BJ (cell line): ENCODE measurements at places on chromosomes 16 and 17.

DNA sequence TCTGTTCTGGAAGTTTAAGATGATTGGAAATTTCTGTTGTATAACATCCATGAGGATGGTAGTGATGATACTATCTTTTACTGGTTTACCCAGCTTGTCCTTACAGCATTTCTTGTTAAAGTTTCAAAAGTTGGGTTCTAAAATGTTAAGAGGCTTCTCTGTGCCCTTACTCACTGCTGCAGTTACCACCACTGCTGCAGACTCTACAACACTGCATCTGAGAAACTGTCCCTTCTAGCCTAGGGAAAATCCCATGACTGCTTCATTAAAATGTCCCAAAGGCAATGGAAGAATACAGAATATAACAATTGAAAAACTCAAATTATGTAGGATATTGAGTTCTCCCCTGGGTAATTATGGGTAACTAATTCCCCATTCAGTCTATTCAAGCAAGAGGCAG, 3.8 kb upstream of the NSRP1 start:
- DNase-seq, result no peak

- DNase-seq, result no peak
Observed at GRCh38 chr17:41917679-41918313, 955 bp downstream of the ACLY start.

DNA sequence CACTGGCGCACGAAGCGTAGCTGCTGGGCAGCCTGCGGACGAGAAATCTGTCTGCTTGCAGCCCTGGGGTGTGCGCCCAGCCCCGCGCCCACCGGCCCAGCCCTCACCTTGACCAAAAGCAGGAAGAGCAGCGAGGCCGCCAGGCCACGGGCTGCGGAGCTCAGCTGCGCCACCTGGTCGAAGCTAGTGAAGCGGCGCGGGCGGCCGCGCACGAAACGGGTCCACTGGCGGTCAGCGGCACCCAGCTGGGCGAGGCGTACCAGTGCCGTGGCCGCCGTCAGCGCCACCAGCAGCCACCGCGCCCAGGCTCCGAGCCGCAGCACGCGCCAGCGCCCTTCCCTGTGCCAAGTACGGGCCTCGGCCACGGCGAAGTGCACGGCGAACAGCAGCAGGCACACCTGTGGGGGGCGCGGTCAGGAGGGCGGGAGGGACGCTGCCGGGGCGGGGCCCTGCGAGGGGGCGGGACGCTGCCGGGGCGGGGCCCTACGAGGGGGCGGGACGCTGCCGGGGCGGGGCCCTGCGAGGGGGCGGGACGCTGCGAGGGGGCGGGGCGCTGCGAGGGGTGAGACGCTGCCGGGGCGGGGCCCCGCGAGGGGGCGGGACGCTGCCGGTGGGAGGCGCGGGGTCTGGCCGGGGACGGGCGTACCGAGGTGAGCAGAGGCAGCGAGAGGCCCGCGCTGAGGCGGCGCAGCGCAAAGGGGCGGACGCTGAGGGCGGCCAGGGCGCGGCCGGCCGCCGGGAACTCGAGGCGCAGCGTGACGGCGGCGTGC, 43.2 kb downstream of the TSC2 start:
- DNase-seq, result no peak

DNA sequence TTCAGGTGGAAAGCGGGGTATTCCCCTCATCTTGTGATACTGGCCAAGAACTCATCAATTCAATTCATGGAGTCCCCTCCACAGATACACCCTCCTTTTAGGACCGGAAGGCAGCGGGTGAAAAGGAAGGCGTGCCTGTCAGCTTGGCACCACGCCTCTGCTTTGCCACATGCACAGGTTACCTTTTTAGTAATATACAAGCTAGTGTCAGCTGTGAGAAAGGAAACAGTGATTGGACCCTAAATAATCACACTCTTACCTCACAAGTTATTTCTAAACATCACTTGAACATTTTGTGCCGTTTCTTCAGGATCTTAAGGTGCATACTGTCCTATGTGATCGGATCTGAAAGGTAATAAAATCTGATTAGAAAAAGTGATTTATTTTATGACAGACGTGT, 15.7 kb downstream of the ZDHHC7 start:
- DNase-seq, result no peak

DNA sequence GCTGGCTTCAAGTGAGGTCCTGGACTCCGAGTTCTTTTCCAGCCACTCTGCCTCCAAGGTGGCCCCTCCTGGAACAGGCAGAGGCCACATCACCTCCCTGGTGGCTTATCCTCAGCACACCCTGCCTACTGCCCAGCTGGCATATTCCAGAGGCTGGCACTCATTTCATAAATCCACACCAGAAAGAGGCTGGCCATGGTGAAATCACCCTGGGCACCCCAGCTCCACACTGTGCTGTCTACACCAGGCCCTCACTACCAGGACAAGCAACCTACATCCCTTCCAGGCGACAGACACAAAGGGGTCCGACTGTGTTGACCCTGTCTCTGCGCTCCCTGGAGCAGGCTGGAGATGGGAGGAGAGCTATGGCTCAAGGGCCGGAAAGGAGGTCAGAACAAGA, 100.2 kb downstream of the C16orf78 start:
- DNase-seq, result no peak

- no peak for DNase-seq
Observed at GRCh38 chr16:85570213-85570734, 42.8 kb upstream of the GSE1 start.
